ENCODE measurements at places on chromosomes 1 and 21.

DNA sequence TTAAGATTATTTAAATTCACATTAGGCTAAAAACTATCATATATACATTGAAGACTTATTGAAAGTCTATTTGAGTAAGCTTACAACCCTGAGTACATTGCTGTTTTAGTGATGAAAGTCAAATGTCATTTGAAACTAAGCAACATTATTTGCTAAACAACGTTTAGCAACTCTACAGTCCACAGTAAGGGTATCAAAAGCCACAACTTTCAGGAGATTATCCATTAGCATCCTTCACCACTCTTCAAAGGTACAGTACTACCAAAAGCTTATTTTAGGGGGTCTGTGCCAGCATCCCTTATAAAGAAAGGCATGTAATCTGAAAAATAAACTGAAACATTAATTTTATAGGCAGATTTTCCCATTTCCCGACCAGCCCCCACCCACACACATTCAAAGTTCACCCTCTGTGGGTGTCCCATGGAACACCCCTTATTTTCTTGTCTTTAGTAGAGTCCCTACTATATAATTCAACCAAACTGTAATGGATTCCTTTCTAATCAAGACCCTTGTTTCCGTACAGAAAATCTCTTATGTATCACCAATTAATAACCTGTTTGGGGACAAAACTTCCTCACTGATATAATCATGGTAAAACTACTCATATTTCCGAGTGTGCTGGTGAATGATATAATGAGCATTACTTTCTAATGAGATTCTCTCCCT lies 11.0 kb downstream of the SFPQ start:
- DNase-seq, result no peak

DNA sequence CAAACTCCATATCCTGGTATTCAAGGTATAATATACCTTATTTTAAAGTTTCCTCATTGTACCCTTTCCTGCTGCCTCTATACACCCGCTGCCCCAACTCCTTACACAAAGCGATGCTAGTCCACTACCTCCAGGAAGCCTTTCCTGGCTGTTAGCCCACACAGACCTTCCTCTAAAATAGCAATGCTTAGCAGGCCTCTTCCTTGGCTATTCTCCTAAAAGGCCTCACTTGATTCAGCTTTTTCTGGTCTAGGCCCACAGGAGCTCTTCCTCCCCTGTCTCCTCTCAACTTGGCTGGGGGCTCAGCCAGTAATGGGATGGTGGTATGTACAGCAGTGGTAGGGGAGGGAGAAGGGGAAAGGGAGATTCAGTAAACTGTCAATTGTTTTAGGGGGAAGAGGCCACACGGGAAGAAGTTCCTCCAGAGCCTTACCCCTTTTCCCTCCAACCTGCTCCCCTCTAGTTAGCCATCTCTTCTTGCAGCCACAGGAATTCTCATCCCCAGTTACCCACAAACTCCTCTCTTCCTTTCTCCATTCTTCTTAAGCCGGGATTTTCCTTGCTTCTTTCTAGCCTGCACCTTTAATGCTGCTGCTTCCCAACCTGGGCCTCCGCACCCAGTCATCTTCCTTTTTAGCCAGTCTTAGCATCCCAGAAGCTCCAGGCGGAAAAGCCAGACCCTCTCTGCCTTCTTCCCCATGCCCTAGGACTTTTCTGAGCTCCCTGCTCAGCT lies 2.6 kb downstream of the LRRC41 start:
- peak; percentile 27 for DNase-seq

GRCh38 chr1:15046487-15047165 lies 106.9 kb upstream of the TMEM51 start:
- DNase-seq, result peak; percentile 78

- no peak for DNase-seq
These were observed 36.5 kb upstream of the BARHL2 start for GRCh38 chr1:90753556-90753955.

DNA sequence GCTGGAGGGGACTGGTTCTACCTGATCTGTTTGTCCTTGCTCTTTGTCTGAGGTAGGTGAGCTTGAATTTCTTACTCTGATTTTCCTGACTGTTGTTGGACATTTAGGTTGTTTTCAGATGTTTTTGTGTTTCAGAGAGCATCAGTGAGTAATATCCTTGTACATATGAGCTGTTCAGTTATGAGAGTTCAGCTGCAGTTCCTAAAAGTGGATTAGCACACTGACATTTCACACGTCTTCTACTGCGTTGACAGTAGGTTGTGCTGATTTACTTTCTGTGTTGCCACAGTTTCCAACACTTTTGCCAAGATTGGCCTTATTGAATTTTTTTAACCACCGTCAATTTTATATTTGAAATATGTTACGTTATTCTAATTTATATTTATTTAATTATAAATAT lies 27.7 kb downstream of the CXADR start:
- DNase-seq, result no peak

- no peak for DNase-seq
These were observed 26.0 kb upstream of the ZRANB2 start for GRCh38 chr1:71106658-71107322.

DNA sequence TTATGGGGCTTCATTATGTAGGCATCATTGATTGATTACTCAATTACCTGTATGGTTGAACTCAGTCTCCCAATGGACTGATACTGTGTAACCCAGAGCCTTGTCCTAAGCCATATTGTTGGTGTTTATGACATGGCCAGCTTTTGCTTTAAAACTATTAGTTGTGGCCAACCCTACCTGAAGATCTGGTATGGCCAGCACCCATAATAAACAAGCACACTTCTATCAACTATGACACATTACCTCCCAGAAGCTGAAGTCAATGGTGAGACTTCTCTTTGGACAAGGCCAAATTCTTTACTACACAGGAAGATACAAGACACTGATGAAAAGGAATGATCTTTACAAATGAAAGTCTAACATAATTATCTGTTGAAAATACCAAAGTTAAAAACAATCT lies 28.8 kb downstream of the MAN1A2 start:
- no peak for DNase-seq

- DNase-seq, result no peak
These were observed 564.3 kb upstream of the NEGR1 start for GRCh38 chr1:72846476-72847278.

- DNase-seq, result no peak
These were observed 15.6 kb downstream of the SERBP1 start for GRCh38 chr1:67414574-67414973.

- peak; percentile 80 for DNase-seq
These were observed 3.9 kb upstream of the NUAK2 start for GRCh38 chr1:205325334-205325884.

- DNase-seq, result no peak
These were observed 10.2 kb downstream of the UAP1 start for GRCh38 chr1:162571696-162572095.

DNA sequence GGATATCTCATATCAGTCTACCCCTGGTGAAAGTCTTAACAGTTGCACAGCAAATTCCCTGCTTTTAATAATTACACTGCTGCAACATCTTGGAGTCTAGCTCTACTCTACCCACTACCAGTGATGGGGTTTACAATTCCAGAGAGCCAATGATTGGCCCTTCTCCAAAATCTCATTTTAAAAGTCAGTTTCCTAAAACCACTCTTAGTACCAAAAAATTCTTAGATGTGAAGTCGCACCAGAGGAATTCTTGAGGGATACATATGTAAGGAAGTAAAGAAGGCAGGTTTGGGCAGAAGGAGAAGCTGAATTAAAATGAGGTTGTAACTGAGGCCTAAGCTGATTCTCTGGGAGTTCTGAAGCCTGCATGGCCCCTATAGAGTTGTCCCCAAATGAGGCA lies 129.7 kb downstream of the BRINP2 start:
- peak; percentile 10 for DNase-seq

- peak; percentile 48 for DNase-seq
These were observed 26.4 kb downstream of the UTP25 start for GRCh38 chr1:209854196-209854595.

DNA sequence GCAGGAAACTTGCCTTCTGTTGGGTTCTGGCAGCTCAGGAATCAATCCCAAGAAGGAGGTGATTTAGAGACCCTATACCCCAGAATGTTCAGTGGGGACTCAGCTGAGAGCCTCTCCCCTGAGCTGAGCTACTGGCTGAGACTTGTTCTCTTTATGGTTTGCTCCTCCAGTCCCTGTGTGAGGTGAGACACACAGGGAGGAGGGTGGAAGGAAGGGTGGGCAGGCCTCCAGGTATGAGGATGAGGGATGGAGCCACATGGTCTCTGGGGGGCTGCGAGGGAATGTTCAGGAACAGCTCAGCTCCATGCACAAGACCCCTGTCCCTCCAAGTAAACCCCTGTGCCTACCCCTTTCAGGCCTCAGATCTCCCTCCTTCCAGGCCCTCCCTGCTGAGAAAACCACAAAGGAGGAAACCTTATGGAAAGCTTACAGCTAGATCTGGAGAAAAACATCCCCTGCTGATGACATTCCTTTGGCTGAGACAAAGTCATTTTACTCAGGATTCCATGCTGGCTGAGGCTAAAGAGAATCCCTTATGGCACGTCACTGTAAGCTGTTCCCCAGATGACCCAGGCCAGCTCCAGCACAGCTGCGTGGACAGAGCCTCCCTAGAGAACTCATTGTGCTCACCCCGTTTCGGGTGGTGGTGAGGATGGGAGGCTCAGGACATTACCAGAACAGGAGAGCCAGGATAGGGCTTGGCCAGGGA lies 91.5 kb upstream of the IPO9 start:
- DNase-seq, result peak; percentile 96

DNA sequence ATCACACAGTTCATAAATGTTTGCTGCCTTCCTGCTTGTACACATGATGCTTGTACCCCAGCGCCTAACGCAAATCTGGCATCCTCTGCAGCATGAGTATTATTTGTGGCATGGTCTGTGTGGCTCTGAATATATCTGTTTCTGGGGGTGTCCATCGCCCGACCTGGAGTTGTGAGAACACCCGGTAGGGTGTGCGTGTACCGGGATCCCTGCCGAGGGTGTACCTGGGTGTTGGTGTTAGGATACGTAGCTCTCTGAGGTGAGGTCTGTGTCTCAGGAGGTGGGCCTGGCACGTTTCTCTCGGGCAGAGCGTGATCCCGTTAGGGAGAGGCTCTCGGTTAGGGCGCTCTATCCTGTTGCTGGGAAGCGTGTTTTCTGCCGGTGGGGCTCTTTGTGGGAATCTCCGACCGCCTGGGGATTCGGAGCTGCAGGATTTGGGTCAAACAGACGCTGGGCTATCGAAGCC lies 10.4 kb upstream of the CDC20 start:
- no peak for DNase-seq

DNA sequence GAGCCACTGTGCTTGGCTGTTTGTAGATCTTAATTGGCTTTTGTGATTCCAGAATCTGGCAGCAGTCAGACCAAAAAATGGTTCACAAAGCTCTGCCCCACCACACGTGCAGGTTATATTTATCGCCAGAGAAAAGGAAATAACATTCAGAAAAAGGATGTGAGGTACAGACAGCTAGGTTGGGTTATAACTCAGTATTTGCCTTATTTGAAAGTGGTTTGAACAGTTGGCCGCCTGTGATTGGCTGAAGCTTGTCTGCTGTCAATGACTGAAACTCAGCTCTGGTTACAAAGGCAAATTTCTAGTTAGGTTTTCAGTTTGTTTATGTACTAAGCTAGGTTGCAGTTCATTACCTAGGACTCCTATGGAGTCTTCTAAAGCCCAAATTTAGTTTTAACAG lies 9.6 kb downstream of the SH3BGR start:
- DNase-seq, result no peak

GRCh38 chr1:183780757-183781156 lies 24.2 kb upstream of the RGL1 start:
- DNase-seq, result no peak

GRCh38 chr1:209086486-209087192 lies 496.9 kb upstream of the CAMK1G start:
- DNase-seq, result no peak

Measured in fibroblast of skin of scalp (primary cell).